Upper lobe of left lung (tissue), 6 donors: ENCODE measurements at places on chromosomes 3 and 15. TPM values are rescaled to one million over a fixed set of nuclear protein-coding genes. Genes with fewer than 3 reads are reported as not detected.

The ACOX2 gene
- total RNA-seq: 5.2 TPM

The MEIS2 gene
- total RNA-seq: 20.2 TPM

The RNU5B-1 gene
- 38.1 TPM for total RNA-seq

The ATP13A5 gene
- 8.9 TPM for total RNA-seq

GRCh38 chr3:43062040-43062563 lies 43.8 kb downstream of the POMGNT2 start:
- H3K36me3 ChIP-seq: no peaks in the 10 kb centered on the region
- no peaks in the 10 kb centered on the region for H3K4me1 ChIP-seq
- H3K4me3 ChIP-seq: no peak overlapping the region
- no peak overlapping the region for H3K27ac ChIP-seq

DNA sequence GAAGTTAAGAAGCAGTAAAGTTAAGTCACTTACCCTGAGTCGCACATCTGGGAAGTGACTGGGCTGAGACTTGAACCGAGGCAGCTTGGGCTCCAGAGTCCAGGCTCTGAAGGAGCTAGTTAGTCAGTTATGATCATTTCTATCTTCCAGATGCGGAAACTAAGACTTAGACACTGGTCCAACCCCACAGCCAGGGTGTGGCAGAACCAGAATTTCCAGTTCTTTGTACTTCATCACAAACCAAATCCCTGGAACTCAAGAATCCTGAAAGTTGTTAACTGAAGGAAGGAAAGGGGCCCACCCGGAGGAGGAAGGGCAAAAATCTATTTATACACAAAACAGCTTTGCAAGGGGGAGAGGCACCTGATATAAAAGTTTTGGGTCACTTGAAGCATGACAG lies 389.9 kb downstream of the SHQ1 start:
- DNase-seq: no peak
- H3K27me3 ChIP-seq: no peaks in the 10 kb centered on the region
- H3K27ac ChIP-seq: no peak overlapping the region
- peaks cover 7% of the 10 kb centered on the region for H3K4me1 ChIP-seq
- no peak overlapping the region for H3K4me3 ChIP-seq
